ENCODE measurements at places on chromosomes 1 and 21.

- no peak overlapping the region for H3K27ac ChIP-seq
- peaks cover 1% of the 10 kb centered on the region for H3K36me3 ChIP-seq
- no peaks in the 10 kb centered on the region for H3K27me3 ChIP-seq
- no peak for DNase-seq
Observed at GRCh38 chr1:3476666-3477065, 22.2 kb downstream of the ARHGEF16 start.

DNA sequence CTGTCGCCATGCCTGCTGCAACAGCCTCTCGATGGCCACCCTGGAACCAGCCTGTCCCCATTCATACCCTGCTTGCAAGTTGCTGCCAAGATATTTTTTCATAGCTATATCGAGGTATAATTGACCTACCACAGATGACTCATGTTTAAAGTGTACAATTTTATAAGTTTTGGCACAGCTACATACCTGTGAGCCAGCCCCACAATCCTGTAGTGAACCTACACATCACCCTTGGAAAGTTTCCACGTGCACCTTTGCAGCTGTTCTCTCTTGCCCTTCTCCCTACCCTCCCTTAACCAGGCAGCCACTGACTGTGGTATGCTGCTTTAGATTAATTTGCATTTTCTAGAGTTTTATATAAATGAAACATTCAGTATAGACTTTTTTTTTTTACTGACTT lies 23.0 kb upstream of the KCNJ6 start:
- no peak overlapping the region for H3K4me3 ChIP-seq
- H3K27ac ChIP-seq = no peak overlapping the region
- no peak for DNase-seq
- H3K36me3 ChIP-seq = no peaks in the 10 kb centered on the region
- H3K27me3 ChIP-seq = peaks cover 9% of the 10 kb centered on the region
- H3K4me1 ChIP-seq = no peaks in the 10 kb centered on the region

DNA sequence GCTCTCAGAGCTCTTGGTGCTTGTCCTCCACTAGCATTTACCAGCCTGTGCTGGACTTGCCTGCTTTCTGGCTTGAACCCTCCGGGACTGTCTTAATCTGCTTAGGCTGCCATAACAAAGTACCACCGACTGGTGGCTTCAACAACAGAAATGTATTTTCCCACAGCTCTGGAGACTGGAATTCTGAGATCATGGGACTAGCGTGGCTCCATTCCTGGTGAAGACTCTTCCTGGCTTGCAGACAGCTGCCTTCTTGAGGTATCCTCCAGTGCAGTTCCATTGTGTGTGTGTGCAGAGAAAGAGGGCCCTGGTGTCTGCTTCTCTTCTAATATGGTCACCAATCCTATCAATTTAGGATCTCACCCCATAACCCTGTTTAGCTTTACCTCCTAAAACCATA lies 22.0 kb upstream of the RCAN1 start:
- DNase-seq = no peak
- no peaks in the 10 kb centered on the region for H3K36me3 ChIP-seq
- H3K27ac ChIP-seq = no peak overlapping the region
- peaks cover 38% of the 10 kb centered on the region for H3K27me3 ChIP-seq
- H3K4me3 ChIP-seq = no peak overlapping the region

DNA sequence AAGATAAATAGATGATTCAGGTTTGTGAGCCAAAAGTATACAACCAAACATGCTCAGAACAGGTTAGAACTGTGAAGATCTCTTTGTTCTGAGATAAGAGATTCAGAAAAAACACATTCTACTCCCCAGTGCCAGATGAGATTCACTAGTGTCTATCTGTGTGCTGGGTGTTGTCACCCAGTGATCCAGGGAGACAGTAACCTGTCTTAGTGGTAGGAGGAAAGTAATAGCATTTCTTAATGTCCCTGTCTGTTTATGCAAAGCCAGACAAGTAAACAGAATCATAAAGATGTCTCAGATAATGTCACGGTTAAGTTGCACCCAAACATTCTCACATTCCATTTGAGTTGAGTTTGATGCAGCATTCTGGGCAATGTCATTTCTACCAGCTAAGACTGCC lies 18.9 kb upstream of the NKAIN1 start:
- H3K27me3 ChIP-seq = no peaks in the 10 kb centered on the region
- no peak overlapping the region for H3K4me3 ChIP-seq
- peaks cover 22% of the 10 kb centered on the region for H3K36me3 ChIP-seq
- no peaks in the 10 kb centered on the region for H3K4me1 ChIP-seq
- H3K27ac ChIP-seq = no peak overlapping the region

- H3K4me3 ChIP-seq = peak overlapping the region; percentile 70
- H3K27ac ChIP-seq = no peak overlapping the region
- no peaks in the 10 kb centered on the region for H3K36me3 ChIP-seq
- H3K4me1 ChIP-seq = peaks cover 6% of the 10 kb centered on the region
- peaks cover 96% of the 10 kb centered on the region for H3K27me3 ChIP-seq
- DNase-seq = no peak
Observed at GRCh38 chr1:46467183-46467504, 22.5 kb upstream of the DMBX1 start.

GRCh38 chr1:231580874-231581273 lies 45.7 kb upstream of the DISC1 start:
- no peak for DNase-seq
- H3K4me3 ChIP-seq = no peak overlapping the region
- H3K36me3 ChIP-seq = peaks cover 2% of the 10 kb centered on the region
- peaks cover 10% of the 10 kb centered on the region for H3K4me1 ChIP-seq
- no peak overlapping the region for H3K27ac ChIP-seq
- no peaks in the 10 kb centered on the region for H3K27me3 ChIP-seq

- peaks cover 22% of the 10 kb centered on the region for H3K36me3 ChIP-seq
- peaks cover 7% of the 10 kb centered on the region for H3K4me1 ChIP-seq
- H3K4me3 ChIP-seq = no peak overlapping the region
- no peak for DNase-seq
- H3K27ac ChIP-seq = no peak overlapping the region
Observed at GRCh38 chr1:167404908-167405307, 113.4 kb downstream of the CD247 start.

DNA sequence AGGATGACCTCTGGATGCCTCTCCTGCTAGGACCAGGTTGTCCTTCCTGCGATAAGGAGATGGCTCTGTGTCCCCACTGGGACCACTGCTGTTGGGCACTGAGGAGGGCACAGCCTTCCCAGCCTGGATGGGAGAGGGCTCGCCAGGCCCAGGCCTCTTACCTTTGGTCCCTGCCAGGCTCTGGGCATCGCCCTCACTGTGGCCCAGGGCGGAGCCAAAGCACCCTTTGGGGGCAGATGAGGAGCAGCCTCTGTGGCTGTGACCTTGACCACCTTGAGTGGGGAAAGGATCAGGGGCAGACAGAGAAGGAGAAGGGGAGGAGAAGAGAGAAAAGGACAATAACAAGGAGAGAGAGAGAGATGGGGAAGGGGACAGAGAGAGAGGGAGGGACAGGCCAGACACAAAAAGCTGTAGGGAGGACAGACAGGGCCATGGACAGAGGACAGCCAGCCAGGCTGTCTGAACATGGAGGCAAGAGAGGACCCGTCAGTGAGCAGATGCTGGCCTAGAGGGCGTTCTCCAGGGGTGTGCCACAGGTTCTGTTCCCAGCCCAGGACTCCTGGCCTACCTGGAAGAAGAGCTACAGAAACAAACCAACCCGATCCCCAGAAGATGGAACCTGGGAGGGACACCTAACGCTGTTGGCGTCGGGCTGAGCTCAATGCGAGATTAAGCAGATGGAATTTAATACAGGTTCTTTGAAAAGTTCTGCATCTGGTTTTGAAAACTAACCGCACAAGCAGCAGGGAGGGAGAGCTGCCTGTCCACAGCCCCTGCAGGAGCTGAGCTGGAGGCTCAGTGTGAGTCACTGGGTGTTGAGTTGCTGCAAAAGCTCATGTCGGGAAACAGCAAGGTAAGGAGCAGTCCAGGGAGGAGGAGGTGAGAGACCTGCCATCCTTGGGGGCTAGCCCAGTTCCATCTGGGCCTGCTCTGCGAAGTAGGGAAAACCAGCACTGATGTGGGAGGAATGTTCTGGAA lies 262.1 kb downstream of the PTPRU start:
- H3K4me1 ChIP-seq = no peaks in the 10 kb centered on the region
- peaks cover 39% of the 10 kb centered on the region for H3K27me3 ChIP-seq
- H3K27ac ChIP-seq = no peak overlapping the region
- H3K4me3 ChIP-seq = no peak overlapping the region
- no peaks in the 10 kb centered on the region for H3K36me3 ChIP-seq
- peak; percentile 26 for DNase-seq

GRCh38 chr1:5830771-5831599 lies 161.2 kb downstream of the NPHP4 start:
- no peak overlapping the region for H3K27ac ChIP-seq

DNA sequence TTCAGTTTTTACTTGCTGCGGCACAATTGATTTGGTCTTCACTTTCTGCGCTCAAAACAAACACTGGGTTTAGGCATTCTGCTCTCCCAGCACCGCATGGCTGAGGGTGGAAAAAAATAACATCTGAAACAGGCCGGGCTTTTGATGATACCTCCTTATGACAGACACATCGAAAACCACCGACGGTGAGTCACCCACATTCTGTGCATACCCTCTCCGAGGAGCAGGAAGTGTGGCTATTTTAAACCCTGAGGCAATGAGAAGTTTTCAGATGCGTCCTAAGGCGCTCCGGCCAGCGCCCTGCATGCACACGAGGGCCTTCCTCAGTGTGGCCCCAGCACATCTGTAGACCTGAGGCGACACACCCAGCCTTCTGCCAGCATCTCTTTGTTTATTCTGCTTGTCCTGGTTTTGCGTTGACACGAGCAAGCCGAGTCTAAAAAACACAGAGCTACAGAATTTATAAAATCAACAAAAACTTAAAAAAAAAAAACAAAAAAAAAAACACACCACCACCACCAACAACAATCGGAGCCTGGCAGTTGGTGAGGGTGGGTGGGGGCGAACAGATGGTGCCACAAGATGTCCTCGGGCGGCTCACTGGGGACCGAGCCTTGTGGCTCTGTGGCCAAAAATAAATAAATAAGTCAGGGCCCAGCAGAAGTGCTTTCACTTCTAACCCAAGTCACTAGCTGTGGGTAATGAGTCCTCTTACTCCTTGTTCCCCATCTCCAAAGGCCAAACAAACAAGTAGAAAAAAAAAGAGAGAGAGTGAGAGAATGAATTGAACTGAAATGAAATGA lies 162.6 kb upstream of the IRF2BP2 start:
- peaks cover 48% of the 10 kb centered on the region for H3K4me1 ChIP-seq
- peak; percentile 55 for DNase-seq
- no peaks in the 10 kb centered on the region for H3K27me3 ChIP-seq
- H3K36me3 ChIP-seq = peaks cover 1% of the 10 kb centered on the region
- no peak overlapping the region for H3K4me3 ChIP-seq

- no peaks in the 10 kb centered on the region for H3K36me3 ChIP-seq
- H3K27ac ChIP-seq = peak overlapping the region; percentile 45
- peak overlapping the region; percentile 13 for H3K4me3 ChIP-seq
- H3K4me1 ChIP-seq = peaks cover 11% of the 10 kb centered on the region
- DNase-seq = no peak
Observed at GRCh38 chr1:235632506-235633401, 16.8 kb downstream of the GNG4 start.

- no peaks in the 10 kb centered on the region for H3K27me3 ChIP-seq
- H3K36me3 ChIP-seq = no peaks in the 10 kb centered on the region
- H3K4me1 ChIP-seq = peaks cover 29% of the 10 kb centered on the region
Observed at GRCh38 chr1:3463408-3463863, 9.0 kb downstream of the ARHGEF16 start.

- no peak overlapping the region for H3K4me3 ChIP-seq
- DNase-seq = no peak
- H3K27ac ChIP-seq = peak overlapping the region; percentile 72
Observed at GRCh38 chr1:18948913-18949685, 7.4 kb downstream of the IFFO2 start.

DNA sequence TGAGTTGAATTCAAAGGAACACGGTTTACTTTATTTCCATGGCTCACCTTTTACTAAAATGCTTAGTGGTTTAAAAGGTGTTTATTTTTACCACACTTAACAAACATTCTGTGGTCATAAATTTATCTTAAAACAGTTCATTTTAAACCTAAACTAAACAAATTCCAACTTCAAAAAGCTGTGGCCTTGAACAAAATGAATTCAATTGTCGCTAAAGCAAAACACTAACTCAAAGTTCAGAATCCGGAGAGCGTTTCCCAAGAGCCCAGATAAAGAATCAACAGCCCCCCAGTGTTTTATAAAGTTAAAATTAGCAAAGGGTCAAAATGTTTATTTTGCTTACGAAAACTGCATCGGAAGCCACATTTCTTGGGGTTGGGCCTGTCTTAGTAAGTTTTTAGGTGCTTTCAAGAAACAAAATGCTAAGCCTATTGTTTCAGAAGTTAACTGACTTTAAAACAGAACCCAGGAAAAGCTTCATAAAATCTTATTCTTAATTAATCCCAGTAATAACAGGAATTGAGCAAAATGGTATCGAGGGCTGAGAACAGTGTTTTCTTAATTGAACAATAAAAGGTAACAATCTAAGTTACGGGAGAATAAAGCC lies 1.3 kb downstream of the PUM1 start:
- H3K27me3 ChIP-seq = no peaks in the 10 kb centered on the region
- peak overlapping the region; percentile 100 for H3K27ac ChIP-seq
- no peak for DNase-seq
- peaks cover 18% of the 10 kb centered on the region for H3K4me1 ChIP-seq
- H3K4me3 ChIP-seq = peak overlapping the region; percentile 98

- peaks cover 14% of the 10 kb centered on the region for H3K4me1 ChIP-seq
- H3K27me3 ChIP-seq = no peaks in the 10 kb centered on the region
- H3K27ac ChIP-seq = no peak overlapping the region
- DNase-seq = no peak
- H3K36me3 ChIP-seq = no peaks in the 10 kb centered on the region
Observed at GRCh38 chr1:116451702-116452101, 78.7 kb downstream of the ATP1A1 start.

DNA sequence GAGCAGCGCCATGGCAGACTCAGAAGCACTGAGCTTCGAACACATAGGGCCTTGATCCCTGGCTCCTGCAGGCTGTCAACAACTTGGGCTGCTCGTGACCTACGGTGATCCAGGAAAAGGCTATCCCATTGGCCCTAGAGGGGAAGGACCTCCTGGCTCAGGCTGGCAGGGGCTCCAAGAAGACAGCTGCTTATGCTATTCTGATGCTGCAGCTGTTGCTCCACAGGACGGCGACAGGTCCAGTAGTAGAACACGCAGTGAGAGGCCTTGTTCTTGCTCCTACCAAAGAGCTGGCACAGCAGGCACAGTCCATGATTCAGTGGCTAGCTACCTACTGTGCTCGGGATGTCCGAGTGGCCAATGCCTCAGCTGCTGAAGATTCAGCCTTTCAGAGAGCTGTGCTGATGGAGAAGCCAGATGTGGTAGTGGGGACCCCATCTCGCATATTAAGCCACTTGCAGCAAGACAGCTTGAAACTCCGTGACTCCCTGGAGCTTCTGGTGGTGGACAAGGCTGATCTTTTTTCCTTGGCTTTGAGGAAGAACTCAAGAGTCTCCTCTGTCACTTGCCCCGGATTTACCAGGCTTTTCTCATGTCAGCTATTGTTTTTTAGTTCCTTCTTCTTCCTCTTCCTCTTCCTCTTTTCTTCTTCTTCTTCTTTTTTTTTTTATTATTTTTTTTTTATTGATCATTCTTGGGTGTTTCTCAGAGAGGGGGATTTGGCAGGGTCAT lies 18.9 kb downstream of the ITLN2 start:
- no peak overlapping the region for H3K4me3 ChIP-seq
- peaks cover 15% of the 10 kb centered on the region for H3K27me3 ChIP-seq
- peaks cover 1% of the 10 kb centered on the region for H3K36me3 ChIP-seq
- DNase-seq = no peak
- no peak overlapping the region for H3K27ac ChIP-seq

- H3K27ac ChIP-seq = no peak overlapping the region
- H3K4me3 ChIP-seq = no peak overlapping the region
- peaks cover 9% of the 10 kb centered on the region for H3K4me1 ChIP-seq
- no peak for DNase-seq
Observed at GRCh38 chr1:203136409-203137042, 9.0 kb downstream of the ADORA1 start.

GRCh38 chr21:37811711-37812110 lies 104.5 kb downstream of the KCNJ6 start:
- H3K36me3 ChIP-seq = no peaks in the 10 kb centered on the region
- H3K4me3 ChIP-seq = no peak overlapping the region
- H3K27ac ChIP-seq = no peak overlapping the region
- no peak for DNase-seq
- peaks cover 20% of the 10 kb centered on the region for H3K27me3 ChIP-seq
